Activated CD4-positive, alpha-beta T cell treated with anti-CD3 and anti-CD28 coated beads, Interleukin-2, amount 50 U/mL, for 48 hours (primary cell): ENCODE measurements at places on chromosomes 6 and 20.
A peak's percentile ranks its signal among the peaks of the same experiment; 100 is the strongest.

- no peak for DNase-seq
Measured at GRCh38 chr6:98547634-98548033, 286.7 kb upstream of the POU3F2 start.

GRCh38 chr20:11698124-11698523, 219.6 kb upstream of the BTBD3 start:
- no peak for DNase-seq

DNA sequence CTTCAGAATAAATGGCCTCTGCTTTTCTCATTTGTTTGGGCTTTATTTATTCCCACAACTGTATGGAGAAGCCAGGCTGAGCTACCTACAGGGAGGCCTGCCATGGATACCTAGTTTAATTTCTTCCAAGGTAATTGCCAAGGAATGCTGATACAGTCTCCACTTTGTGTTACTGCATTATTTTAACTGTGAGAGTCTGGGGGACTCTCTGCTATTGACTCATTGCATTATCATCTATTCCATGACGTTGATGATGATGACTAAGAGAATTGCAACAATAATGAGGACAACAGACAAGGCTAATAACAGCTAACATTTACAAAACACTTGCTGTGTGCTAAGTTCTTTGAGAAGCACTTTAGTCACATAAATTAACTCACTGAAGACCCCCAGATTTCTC, 88.3 kb upstream of the COL21A1 start:
- no peak for DNase-seq

- no peak for DNase-seq
Measured at GRCh38 chr6:109260126-109260525, 122.1 kb downstream of the CD164 start.

- no peak for DNase-seq
Measured at GRCh38 chr6:147689398-147689797, 180.9 kb downstream of the SAMD5 start.

DNA sequence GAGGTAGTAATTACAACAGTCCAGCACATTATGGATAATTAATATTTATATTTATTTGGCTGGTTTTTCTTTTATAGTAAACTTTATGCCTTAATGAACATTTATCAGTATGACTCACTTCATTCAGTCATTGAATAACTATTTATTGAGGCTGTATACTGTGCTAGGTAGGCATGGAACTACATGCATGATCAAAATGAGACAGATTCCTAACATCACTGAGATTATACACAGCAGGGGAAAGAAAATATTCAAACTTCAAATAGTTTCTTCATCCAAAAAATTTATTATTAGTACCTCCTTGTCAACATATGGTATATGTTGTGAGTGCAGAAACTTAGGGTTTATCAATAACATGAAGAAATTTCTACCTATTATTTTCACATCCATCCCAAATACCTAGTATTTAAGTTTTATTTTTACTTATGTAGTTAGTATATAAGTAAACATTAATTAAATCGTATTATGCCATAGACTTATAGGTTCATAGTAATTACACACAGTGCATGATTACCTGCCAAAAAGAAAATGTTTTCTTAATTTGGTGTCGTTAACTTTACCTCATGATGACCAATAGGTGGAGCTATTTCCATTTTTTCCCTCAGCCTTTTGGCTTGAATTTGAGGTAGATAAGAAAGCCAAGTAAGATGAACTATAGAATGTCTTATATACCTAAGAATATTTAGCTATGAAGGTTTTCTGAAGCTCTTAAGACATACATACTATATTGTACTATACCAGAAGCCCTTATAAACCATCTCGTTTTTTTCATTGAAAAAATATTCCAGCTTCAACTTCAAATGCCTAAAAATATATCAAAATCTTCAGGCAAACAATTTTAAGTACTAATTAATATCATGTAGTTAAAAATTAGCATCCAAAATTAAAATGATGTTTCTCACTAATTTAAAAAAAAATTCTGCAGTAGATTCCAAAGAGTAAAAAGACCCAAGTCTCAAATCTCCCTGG, 12.5 kb upstream of the TMEM30A start:
- DNase-seq = no peak

DNA sequence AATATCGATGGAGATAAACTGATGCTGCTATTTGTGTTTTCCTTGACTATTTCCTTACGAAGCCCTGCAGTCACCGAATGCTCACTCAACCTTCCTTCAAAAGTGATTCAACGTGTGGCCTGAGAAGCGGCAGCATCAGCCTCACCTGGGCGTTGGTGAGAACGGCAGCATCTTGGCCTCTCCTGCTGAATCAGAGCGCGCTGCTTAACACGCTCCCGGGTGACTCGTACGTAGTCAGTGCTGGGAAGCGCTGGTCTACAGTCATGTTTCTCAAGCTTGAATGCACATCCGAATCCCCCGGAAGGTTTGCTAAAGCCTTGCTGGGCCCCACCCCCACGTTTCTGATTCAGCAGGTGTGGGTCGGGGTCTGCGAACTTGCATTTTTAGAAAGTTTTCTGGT, 214.1 kb upstream of the RREB1 start:
- no peak for DNase-seq

- DNase-seq = no peak
Measured at GRCh38 chr6:69232008-69232407, 564.8 kb downstream of the LMBRD1 start.

GRCh38 chr6:144585217-144585814, 300.2 kb downstream of the UTRN start:
- DNase-seq = no peak

DNA sequence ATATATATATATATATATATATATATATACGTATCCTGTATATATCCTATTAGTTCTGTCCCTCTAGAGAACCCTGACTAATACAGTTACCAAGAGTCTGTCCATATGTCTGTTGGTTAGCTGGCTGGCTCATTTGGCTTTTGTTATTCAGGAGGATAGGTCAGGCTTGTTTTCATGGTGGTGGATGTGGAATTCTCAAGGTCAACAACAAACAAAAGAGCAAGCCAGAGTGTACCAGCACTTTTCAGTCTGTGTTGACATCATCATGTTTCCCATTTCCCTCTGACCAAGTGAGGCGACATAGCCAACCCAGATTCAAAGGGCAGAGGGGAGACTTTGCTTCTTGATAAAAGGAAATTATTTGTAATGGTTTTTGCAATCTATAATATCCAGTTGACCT, 88.5 kb upstream of the PTCHD4 start:
- DNase-seq = no peak

GRCh38 chr6:51349857-51350256, 531.2 kb downstream of the TFAP2B start:
- no peak for DNase-seq

- DNase-seq = no peak
Measured at GRCh38 chr6:8135276-8135675, 32.9 kb upstream of the EEF1E1 start.

- no peak for DNase-seq
Measured at GRCh38 chr6:90375681-90376439, 79.2 kb upstream of the BACH2 start.

DNA sequence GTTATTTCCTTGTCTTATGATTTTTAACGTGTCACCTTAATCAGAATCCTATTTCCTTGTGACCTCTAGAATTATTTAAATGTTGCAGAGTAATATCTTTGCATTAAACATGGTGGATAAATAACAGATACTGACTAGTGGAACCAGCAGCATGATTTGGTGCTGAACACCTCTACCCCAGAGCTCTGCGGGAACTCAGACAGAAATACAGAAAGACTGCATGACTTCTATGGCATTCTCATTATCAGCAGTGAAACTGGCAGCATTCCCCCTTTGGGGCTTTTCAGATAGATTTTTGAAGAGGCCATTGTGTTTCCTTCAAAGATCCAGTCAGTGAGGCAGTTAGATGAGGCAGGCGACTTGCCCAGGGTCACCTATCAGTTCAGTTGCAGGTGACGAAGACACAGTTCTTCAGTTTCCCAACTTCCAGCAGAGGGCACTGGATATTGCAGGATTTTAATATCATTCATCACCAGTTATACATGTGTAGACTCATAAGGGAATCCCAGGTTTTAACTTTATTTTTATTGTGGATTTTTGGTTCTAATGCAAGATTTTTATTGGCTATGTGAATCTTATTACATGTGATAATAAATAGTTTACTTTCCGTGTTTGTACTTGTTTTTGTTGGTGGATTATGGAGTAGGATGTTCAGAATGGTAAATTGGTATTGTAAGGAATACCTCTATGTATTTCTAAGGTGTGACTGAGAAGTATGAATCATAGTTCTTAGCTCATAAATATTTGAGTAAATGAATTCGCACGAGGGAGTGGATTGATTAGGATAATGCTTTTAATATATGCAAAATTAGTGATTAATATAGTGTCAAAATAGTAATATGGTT, 81.3 kb downstream of the AFDN start:
- no peak for DNase-seq

DNA sequence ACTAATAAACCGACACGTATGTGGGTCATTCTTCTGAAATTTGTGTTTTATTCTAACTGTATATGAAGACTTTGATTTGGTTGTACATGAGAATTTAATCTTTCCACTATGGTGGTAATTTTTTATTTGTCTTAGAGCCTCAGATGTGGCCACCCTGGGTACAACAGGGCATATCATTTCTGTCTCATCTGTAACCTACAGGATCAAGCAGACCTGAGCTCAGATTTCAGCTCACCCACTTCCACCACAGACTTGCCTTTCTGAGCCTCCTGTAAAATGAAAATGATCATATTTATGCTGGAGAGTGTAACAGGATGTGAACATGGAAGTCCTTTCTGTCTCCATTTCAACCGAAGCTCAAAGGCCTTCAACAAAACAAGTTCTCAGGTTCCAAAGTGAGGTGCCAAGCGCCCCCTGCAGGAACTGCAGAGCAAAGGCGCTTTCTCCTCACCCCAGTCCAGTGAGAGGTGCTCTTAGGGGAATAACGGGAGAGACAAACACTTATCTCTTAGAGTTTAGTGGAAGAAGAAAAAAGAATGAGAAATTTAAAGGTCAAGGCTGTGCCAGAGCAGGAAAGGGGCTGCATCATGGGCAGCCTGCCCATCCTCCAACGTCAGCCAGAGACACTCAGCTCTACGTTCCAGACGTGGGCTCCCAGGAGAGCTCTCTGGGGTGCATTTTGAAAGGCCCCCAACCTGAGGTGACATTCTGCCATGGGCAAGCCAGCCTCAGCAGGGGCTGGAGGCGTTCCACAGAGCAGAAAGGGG, 23.0 kb upstream of the CD24 start:
- DNase-seq = peak; percentile 70

GRCh38 chr6:112912416-112913101, 565.4 kb downstream of the RFPL4B start:
- no peak for DNase-seq

GRCh38 chr6:50381099-50381415, 331.3 kb upstream of the DEFB112 start:
- no peak for DNase-seq

- DNase-seq = no peak
Measured at GRCh38 chr20:38190936-38191371, 25.9 kb upstream of the TGM2 start.

DNA sequence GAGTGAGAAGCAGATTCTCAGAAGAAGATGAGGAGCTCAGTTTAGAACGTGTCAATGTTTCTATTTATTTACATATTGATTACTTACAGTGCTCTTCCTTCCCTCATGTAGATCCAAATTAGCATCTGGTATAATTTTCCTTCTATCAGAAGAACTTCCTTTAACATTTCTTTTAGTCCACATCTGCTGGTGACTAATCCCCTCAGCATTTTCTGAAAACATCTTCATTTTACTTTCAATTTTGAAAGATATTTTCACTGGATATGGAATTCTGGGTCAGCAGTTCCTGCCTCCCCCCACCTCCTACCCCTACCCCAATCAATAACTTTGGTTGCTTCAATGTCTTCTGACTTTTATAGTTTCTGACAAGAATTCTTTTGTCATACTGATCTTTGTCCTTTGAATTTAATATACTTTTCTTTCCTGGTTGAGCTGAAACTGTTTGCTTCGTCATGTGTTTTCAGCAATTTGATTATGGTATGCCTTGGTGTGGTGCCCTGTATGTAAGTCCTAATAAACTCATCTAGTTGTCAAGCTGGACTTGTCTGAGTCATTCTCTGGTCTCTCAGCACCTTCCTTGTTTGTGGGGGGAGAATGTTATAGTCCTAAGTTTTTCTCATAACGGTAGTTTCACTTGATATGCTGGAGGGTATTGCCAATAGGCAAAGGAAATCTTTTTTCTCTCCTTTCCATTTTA, 57.0 kb downstream of the SMPDL3A start:
- DNase-seq = no peak
